Nephron progenitor cell (in vitro differentiated cells): ENCODE measurements at places on chromosomes 12 and 14.
A peak's percentile ranks its signal among the peaks of the same experiment; 100 is the strongest.

DNA sequence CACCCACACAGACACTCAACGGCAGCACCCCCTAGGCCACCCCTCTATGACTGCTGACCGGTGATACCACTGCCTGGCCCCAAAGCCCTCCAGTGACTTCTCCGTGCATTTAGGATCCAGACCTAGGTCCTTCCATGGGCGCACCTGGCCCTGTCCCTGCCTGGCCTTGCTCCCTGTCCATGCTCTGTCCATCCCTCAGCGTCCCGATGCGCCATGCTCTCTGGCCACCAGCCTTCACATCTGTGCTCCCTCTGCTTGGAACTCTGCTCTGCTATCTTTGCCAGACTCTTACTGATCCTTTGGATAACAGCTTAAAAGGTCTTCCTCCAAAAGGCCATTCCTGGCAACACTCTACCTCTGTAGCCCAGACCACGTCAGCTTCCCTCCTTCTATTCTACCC lies 25.4 kb upstream of the HDAC7 start:
- DNase-seq: no peak

DNA sequence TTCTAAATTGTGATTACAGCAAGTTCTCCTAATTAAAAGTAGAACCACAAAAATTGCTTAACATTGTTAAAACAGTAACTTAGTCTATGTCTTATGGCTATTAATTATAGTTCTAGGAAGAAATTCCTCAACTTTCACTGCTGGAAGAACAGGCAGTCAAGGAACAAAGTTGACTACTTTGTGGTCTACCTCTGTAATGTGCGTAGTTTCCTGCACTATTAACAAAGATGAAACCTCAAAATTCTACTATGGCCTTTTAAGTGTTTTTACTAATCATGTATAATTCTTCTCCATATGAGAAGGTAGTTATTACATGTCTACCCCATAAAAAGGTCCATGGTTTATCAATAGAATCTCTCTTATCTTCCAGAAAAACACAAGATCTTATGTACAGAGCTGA lies 7.6 kb downstream of the RASSF9 start:
- no peak for DNase-seq

DNA sequence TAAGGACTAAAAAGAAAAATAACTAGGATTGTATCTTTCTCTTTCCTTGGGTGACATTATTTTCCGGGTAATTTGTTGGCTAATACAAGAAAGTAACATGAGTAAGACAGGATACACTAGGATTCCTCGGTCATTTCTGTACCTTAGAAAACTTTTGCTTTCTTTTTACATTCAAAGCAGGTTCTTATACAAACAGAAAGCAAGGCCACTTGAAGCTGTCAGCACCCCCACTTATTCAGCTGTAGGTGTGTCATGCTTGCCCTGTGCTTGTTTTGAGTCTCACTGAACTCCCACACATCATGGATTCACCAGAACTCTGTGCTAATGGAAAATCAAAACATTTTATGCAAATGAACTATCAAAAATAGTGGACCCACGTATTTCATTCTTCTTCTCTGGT lies 266.8 kb upstream of the CLEC14A start:
- no peak for DNase-seq

DNA sequence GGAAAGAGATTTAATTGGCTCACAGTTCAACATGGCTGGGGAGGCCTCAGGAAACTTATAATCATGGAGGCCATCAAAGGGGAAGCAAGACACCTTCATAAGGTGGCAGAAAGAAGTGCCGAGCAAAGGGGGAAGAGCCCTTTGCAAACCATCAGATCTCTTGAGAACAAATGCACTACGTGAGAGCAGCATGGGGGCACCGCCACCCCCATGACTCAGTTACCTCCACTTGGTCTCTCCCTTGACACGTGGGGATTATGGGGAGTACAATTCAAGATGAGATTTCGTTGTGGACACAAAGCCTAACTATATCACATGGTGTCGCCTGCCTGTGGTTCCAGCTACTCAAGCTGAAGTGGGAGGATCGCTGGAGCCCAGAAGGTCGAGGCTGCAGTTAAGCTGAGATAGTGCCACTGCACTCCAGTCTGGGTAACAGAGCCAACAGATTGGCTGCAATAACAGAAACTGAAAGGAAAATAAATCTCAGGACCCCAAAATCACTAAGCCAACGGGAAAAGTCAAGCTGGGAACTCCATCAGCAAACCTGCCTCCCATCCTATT lies 10.0 kb upstream of the CDCA4 start:
- DNase-seq: no peak

DNA sequence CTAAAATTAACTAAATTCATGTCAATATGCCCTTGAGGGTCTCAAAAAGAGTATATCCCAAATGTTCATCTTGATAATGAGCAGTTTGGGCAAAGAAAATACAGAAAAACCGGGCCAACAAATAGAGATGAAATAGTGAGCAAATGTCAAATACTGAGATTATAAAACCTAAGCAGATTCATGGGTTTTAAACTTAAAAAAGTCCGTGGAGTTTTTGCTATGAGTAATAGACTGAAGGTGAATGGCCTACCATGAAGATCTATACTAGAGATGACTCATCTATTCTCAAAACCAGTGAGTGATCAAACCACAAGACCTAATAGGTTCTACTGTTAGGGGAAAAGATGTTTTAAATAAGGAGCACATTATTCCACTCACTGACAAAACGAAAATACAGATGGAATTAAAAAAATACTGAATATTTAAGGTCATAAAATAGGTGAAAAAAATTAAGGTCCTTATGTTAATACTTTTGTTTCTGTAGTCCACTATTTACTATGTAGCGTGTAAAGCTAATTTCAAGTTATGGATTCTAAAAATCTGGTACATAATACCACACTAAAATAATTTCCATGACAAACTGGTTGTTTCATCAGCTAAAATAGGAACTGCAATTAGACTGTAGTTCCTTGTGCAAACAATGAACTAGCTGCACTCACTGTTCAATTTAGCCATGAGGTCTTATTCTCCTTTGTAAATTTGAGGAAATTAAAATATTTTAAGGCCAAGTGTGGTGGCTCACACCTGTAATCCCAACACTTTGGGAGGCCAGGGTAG lies 5.0 kb downstream of the HNRNPC start:
- no peak for DNase-seq

DNA sequence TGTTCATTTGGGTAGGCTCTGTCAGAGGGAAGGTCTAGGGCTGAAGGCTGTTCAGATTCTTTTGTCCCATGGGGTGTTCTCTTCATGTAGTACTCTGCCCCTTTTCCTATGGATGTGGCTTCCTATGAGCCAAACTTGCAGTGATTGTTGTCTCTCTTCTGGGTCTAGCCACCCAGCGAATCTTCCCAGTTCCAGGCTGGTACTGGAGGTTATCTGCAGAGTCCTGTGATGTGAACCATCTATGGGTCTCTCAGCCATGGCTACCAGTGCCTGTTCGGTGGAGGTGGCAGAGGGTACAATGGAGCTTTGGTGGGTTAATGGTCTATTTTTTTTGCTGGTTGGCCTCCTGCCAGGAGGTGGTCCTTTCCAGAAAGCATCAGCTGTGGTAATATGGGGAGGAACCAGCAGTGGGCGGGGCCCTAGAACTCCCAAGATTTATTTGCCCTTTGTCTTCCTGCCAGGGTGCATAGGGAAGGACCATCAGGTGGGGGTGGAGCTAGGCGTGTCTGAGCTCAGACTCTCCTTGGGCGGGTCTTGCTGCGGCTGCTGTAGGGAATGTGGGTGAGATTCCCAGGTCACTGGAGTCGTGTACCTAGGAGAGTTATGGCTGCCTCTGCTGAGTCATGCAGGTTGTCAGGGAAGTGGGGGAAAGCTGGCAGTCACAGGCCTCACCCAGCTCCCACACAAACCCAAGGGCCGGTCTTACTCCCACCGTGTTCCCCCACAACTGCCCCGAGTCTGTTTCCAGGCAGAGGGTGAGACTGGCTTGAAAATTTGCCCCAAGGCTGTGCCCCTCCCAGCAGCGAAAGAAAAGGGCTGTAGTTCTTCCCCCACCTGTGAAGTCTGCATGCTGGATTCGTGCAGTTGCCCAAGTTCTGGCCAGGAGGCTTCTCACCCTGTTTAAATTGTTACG lies 17.5 kb downstream of the MTRFR start:
- no peak for DNase-seq

GRCh38 chr14:37600880-37601741 lies 5.7 kb downstream of the TTC6 start:
- no peak for DNase-seq

DNA sequence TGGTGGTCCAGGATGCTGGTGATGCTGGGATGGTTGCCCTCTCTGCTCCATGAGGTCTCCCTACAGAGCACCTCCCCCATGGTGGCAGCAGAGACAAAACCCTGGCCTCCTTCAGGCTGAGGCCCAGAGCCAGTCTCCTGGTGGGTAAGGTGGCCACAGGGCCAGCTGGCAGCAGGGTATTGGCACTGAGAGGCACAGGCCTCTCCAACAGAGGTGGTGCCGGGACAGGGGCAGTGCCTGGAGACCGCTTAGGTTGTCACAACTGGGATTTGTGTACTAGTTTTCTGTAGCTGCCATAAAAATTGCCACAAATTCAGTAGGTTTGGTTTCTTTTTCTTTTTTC lies 6.1 kb upstream of the MTA1 start:
- no peak for DNase-seq

DNA sequence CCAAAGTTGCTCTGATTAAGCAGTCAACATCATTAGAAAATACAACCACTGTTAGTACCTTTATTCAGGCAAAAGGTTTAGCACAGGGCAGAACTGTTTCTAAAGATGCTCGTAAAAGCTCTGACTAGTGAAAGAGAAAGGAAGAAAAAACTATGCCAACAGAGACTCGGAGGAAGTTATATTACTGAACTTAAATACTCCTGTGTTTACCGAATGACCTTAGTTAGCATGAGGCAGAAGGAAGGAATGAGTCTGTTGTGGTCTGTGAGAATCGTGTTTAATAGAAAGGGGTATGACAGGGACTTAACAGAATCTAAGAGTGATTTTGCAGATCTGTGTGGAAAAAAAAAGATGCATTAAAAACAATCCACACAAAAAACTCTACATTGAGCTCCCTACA lies 84.1 kb upstream of the OVCH1 start:
- no peak for DNase-seq

GRCh38 chr14:73727166-73727565 lies 13.0 kb upstream of the PNMA1 start:
- DNase-seq: no peak

GRCh38 chr12:107543841-107544240 lies 141.8 kb upstream of the PWP1 start:
- no peak for DNase-seq

- DNase-seq: no peak
Observed at GRCh38 chr12:43113616-43114015, 438.4 kb downstream of the ADAMTS20 start.

DNA sequence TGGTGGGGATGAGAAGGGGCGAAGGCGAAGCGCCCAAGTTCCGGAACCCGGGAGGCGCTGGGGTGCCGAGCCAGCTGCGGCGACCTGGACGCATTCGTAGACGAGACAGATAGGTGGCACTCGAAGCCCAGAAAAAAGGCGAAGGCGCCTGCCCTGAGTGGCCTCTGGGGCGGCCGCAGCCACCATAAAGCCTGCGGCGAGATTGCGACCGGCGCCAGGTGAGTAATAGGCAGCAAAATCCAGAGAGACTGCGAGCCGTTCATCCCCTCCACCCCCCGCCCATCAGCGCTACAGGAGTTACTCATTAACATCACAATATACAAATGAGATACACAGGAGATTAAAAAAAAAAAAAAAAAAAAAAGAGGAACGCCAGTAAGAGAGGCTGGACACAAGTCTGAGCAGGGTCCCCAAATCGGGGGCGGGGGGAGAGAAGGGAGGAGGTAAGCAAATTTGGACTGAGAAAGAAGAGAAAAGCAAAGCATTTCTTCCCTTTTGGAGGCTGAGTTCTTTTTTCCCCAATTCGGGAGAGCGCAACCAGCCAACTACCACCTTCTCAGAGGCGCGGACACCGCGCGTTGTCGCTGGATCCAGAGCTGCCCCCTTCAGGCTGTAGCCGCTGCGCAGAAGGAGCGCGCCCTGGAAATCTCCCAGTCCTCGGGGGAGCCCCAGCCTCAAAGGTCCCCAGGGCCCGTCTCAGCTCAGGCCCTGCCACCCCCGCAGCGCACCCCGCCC lies 15.7 kb downstream of the TBX3 start:
- DNase-seq: peak; percentile 78

GRCh38 chr12:70609739-70610491 lies 27.3 kb downstream of the PTPRB start:
- peak; percentile 62 for DNase-seq

GRCh38 chr12:89935850-89936249 lies 227.2 kb upstream of the ATP2B1 start:
- no peak for DNase-seq

GRCh38 chr12:54688309-54689033 lies 40.3 kb upstream of the DCD start:
- DNase-seq: no peak

- DNase-seq: no peak
Observed at GRCh38 chr12:114254998-114255397, 150.9 kb downstream of the TBX5 start.

DNA sequence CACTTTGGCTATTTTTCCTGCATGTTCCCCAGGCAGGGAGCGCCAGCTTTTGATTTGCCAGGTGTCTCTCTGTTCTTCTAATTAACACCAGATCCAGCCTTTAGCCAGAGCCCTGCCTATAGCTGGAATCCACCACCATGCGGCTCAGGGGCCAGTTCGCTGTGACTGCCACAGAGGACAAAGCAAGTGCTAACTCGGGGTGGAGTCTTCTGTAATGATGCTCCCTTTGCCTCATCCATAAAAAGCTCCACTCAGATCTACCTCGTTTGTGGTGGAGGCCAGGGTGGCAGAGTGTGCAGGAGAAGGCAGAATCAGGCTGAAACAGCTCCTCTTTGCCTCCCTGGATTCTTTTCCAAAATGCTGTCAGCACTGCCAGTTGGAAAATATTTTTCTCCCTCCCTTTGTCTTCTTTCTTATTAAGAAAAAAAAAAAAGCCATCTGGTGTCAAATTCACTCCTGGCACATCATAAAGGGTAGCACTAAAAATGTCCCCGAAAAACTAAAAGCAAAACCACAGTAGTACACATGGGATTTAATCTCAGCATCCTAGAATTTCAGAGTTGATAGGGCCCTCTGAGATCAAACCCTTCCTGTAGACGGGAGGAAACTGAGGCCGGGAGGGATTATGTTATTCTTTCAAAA lies 18.0 kb upstream of the CTDSP2 start:
- peak; percentile 14 for DNase-seq

DNA sequence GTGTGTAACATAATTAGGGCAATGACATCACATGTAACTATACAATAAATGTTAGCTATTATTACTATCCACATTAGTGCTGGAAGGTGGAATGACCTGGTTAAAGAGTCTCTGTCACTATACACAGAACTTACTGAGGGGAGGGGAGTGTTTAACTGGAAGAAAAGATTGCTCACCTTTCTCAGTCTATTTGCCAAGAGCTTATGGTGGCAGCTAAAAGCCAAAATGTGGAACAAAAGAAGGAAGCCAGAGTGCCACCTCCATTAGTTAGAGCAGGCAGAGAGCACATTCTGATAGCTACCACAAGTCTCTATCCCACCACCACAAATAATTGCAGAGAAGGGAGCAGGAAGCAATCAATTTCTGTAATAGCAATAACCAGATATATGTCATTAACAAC lies 124.4 kb downstream of the MED13L start:
- DNase-seq: no peak

GRCh38 chr12:64440100-64440499 lies 11.8 kb upstream of the TBK1 start:
- DNase-seq: no peak

GRCh38 chr12:44127966-44128710 lies 292.3 kb downstream of the TMEM117 start:
- DNase-seq: no peak
